Fibroblast of mammary gland (primary cell): ENCODE measurements at places on chromosomes 2 and 18.

- no peak for DNase-seq
Observed at GRCh38 chr2:85760371-85760770, 6.6 kb downstream of the ATOH8 start.

GRCh38 chr18:76886112-76886511 lies 63.8 kb downstream of the ZNF236 start:
- no peak for DNase-seq

DNA sequence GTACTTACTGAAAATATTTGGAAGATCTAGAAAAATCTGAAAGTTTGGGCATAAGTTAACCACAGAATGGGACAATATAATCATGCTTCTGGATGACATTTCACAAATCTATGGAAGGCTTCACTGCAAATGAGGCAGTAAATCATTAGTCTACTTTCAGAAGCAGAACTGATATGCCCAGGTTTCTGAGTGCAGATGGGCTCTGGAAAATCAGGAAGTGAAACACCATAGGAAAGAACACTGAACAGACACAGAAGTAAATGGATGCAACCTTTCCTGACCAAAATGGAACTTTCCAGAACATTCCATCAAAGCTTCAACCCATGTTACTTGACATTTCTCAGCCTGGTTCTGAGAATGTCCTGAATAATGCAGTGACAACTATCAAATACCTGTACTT lies 55.1 kb downstream of the KCNG3 start:
- DNase-seq, result no peak

DNA sequence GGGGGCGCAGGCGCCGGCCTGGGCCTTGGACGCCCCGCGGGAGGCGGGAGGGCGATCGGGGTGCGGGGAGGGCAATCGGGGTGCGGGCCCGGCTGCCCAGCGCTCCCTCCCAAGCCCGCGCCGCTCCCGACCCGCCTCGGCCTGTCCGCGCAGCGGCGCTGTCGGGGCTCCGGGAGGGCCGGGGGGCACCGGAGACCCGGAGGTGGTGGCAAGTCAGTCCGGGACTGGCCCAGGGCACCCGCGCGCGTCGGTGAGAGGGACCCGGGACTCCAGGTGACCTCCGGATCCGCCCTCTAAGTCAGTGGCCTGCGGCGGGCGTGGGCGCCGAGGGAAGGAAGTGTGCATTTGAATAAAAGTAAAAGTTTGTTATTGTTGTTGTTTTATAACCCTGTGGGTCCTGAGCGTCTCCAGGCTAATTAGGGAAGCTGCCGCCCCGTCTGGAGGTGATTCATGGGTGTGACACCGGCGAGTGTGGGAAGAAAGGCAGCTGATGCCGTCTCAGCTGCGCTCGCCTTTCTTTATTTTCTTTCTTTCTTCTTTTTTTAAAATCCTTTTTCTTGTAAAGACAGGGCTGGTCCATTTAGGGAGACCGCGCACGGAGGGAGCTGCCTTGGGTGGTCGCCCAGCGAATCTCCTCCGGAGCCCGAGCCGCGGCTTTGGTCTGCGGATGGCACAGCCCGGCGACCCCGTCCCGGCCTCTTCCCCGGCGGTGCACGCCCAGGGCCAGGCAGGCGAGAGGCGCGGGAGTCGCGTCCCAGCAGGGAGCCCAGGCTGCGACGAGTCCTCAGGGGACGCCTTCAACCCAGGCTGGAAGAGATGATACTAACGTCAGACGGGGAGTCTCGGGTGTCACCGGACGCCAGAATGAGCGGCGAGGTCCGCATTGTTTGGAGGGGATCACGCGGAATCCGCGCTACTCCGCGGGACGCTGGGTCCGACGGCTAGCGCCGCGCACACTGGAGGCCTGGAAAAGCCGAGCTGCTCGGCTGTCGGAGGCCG lies 627 bp upstream of the CRACDL start:
- no peak for DNase-seq

DNA sequence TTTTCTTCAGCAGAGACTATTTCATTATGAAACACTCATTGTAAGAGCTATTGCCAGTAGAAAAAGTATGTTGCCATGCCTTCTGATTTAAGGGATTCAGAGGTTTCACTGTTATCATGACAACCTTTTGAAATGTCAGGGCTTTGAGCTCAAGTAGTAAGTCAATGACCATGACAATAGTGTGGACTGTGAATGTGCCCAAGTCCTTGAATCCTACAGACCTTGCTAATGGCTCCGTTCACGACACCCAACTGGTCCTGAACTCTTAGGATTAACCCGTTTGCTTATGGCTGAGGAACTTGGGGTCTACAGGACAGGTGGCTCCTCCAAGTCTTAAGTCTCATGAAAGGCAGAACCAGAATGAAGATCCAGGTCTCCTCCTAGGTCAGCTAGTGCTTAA lies 17.6 kb upstream of the KIDINS220 start:
- DNase-seq, result no peak

DNA sequence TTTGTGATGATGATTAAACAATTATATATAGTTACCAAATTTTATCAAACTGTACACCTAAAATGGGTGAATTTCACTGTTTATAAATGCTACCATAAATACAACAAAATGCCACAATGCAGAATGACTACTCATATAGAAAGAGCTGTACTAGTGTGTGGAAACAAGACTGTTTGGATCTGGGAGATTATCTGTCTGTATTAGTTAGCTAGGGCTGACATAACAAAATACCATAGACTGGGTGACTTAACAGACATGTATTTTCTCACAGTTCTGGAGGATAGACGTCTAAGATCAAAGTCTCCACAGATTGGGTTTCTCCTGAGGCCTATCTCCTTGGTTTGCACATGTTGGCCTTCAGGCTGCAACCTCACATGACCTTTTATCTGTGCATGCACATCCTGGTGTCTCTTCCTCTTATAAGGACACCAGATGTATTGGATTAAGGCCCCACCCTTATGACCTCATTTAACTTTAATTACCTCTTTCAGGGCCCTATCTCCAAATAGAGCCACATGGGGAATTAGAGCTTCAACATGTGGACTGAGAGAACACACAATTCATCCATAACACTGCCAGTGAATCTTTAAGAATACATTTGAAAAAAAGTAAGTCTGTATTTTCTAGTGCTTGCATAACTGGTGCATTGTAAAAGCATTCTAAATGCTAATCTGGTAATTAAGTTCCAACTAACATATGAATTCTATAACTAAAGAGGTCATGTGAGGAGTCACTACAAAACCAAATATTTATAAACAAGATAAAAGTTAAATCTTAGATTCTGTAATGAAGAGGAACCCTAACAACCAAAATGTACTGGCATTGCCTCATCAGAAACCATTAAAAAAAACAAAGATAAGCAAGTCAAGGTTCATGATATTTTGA lies 699.6 kb downstream of the NYAP2 start:
- peak; percentile 50 for DNase-seq

DNA sequence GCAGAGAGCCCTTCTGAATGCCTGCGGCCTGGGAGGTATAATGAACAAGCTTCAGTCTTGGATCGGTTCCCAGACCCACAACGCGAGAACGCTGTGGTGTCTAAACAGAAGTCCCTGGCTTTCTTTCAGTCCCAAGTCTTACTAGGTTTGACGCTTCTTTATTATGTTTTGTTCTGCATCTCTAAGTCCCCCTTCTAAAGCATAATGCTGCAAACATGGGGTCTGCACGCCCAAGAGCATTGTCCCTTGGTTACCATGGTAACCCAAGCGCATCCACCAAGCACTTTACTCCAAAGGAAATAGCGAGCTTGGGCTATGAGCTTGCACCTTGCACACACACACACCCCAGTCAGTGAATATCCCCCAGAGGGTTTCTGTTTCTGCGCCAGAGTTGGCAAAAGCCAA lies 193.7 kb downstream of the INO80D start:
- no peak for DNase-seq

- DNase-seq, result no peak
Observed at GRCh38 chr18:50950626-50951025, 17.2 kb upstream of the ELAC1 start.

DNA sequence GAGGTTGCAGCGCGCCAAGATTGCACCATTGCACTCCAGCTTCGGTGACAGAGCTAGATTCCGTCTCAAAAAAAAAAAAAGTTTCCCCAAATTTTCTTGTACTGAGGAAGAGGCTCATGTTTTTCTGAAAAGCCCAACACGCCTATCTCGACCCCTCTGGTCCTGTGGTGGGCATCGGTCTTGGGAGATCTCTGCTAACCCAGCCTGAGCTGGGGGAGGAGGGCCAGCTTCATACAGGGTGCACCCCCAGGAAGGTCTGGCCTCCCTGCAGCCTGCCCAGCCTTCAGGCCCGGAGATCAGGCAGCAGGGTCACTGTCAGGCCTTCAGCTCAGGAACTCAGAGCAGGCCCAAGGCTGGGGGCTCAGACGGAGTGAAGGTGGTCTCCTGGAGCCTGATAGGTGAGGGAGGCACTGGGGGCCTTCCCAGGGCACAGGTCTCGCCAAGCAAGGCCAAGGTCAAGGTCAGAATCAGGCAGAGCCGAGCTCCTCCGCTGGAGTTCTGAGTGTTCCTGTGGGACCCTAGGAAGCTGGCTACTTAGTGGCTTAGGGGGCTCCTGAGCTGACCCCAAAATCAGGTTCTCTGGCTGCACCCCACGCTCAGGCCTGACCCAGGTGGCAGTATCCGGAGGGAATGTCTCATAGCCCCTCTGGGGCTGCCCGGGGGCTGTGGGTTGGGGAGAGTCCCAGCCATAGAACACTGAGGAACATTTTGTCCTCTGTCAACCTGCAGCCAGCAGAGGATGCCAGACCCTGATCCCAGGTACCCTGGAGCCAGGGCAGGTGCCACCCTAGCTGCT lies 37.9 kb upstream of the SMAD7 start:
- no peak for DNase-seq

- no peak for DNase-seq
Observed at GRCh38 chr2:236360496-236360895, 96.3 kb upstream of the ASB18 start.

GRCh38 chr2:43934567-43934966 lies 61.2 kb downstream of the LRPPRC start:
- peak; percentile 3 for DNase-seq

- no peak for DNase-seq
Observed at GRCh38 chr2:73255007-73255644, 21.0 kb downstream of the CCT7 start.

DNA sequence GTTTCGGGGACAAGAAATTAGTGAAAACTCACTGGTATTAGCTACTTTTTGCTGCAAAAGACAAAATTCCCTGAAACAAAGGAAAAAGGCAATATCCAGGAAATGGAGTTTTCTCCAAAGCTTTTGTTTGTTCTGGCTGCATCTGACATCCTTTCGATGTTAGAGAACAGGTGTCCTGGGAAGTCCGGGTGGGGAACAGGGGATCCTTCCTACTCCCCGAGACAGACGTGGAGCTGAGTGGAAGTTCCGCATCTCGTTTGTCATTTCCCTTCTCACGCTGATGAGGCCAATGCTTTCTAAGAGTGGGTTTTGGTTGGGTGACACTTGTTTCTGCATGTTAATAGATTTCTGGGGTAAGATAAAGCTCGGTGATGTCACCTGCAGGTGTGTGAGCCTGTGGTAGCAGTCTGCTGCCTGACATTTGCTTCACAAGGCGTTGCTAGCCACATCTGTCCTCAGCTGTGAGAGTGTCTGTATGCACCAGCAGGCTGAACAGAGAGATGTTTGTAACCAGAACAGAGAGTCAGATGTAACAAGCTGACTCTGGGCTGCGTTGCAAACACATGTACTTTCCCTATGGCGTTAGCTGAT lies 125.9 kb downstream of the ACOXL start:
- DNase-seq, result no peak

DNA sequence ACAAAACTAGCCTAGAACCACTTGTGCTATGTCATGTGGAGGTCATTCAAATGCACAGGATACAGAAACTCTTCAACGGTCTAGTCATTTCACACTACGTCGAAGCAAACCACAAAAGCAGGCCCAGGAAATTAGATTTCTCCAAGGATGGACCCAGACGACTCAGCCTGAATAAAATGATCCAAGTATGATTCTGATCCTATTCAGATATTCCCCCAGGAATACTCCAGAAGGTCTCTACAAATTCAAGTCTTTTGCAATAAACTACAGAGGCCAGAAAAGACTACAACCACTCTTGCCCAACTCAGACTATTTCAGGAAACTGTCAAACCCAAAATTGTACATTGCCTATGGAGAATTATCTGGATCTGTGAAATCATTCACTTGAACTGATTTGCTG lies 422.5 kb downstream of the METTL4 start:
- DNase-seq, result peak; percentile 60

- DNase-seq, result no peak
Observed at GRCh38 chr2:152544638-152545037, 172.6 kb downstream of the PRPF40A start.

GRCh38 chr2:43484323-43484930 lies 111.4 kb downstream of the THADA start:
- peak; percentile 94 for DNase-seq

DNA sequence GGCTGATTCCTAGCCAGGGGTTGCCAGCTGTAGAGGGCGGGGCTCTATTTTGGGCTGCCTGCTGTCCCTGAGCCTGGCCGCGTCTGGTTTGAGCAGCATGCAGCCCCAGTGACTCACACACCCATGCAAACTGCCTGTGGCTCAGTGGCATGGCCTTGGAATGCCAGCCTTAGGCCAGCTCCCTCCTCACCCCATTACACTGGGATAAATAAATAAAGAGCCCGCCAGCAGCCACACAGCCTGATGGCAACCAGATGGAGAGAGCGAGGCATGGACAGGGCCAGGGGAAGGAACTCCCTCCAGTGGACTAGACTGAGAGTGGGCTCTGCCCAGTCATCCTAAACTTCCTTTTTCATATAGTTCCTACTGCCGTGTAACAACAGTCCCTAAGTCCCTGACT lies 18.3 kb downstream of the NHEJ1 start:
- DNase-seq, result peak; percentile 90

DNA sequence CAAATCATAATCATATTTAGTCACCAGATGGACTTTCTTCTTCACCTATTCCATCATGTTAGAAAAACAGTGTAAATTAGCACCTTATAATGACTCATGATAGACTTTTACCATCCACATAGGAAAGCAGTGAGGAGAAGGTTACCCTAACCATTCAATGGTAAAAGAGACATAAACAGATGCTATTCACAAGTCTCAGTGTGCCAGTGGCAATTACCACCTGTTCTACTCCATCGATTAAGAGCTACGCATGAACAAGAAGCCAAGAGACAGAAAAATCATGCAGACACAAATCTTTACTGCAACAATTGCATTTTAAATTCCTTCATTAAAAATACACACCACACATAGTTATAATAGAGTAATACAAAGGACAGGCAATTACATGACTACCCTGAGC lies 106.7 kb upstream of the CHAC2 start:
- no peak for DNase-seq

DNA sequence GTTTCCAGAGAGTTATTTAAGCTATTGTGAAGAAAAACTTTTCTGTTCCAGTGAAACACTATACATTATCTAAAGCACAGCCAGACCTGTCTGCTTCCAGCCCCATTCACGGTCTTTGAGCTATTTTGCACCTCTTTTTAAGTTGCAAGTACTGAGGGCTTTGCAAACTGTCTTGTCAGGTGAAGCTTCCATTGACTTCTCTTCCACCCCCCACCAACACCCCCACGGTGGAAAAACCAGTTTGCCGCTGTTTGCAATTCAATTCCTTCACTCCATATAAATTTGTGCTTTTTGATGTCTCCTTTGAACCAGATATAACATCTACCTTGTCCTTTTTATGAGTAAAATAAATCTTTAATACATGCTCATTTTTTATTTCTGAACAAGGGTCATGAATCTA lies 15.7 kb downstream of the B3GNT7 start:
- DNase-seq, result no peak

- DNase-seq, result peak; percentile 55
Observed at GRCh38 chr2:187586011-187586641, 31.9 kb upstream of the TFPI start.

- DNase-seq, result no peak
Observed at GRCh38 chr18:78739115-78739514, 240.5 kb upstream of the SALL3 start.
